ENCODE measurements at places on chromosomes 4 and X.
A peak's percentile ranks its signal among the peaks of the same experiment; 100 is the strongest.

GRCh38 chrX:130626521-130626920 is 224.7 kb downstream of the RBMX2 start:
- DNase-seq = no peak

DNA sequence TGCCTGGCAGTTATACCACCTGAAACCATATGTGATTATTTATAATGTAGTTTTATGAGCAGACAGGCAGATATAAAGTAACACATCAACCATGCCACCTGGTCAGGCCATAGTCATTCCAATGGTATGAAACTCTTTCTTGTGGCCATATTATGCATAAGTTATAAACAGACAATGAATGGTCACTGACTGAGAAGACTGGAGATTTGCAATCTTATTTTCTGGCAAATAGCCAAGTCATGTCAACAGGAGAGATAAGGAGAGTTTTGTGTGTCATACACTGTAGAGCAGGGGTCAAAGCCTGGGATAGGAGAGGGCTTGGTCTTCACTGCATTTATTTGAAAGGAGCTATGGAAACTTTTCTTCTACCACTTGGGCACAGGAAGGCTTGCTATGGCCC is 29.5 kb downstream of the SORBS2 start:
- no peak for DNase-seq

DNA sequence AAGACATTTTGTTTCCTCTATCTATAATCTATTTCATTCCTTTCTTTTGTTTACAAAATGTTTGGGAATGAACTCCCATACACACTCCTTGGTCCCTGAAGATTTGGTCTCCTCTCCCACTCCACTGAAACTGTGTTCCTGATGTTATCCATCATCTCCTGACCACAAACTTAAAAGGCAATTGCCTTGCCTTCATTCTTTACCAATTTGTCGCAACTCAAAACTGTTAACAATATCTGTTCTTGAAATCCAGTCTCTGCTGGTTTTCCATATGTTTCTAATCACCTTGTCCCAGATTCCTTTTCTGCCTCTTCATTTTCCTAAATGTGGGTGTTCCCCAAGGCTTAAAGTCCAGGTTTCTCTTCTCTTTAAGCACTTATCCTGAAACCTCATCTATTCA is 262.2 kb upstream of the TTC29 start:
- DNase-seq = no peak

GRCh38 chr4:78592088-78592783 is 40.7 kb downstream of the ANXA3 start:
- peak; percentile 19 for DNase-seq

- no peak for DNase-seq
These were observed 75.6 kb upstream of the MSX1 start for GRCh38 chr4:4783847-4784246.

GRCh38 chrX:38799995-38800580 is 1.2 kb upstream of the MID1IP1 start:
- DNase-seq = no peak

GRCh38 chr4:135368831-135369230 is 1167.2 kb upstream of the PABPC4L start:
- no peak for DNase-seq

- no peak for DNase-seq
These were observed 608.3 kb upstream of the PCDH10 start for GRCh38 chr4:132540797-132541196.

Data from suppressor macrophage treated with lipopolysaccharide for 4 hours (primary cell).